ENCODE measurements at places on chromosomes 13 and 19.

DNA sequence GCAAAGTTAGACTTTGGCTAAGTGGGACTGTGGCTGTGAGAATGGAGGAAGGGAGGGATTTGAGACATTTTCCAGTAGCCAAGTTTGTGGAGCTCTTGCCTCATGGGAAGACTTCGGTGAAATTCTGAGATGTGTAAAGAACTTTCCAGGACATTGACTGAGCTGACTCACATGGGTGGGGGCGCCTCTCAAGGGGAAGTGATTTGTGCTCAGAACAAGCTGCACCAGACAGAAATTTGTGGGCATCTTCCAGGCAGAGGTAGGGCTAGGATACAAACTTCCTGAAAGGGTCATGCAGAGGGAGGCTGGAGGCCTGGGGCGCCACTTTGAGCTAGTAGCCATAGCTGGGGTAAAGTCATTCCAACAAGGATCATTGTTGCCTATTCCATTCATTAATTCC, 9.8 kb upstream of the SIGLEC10 start:
- no peak for DNase-seq

GRCh38 chr13:112680741-112681360, 9.0 kb upstream of the ATP11A start:
- no peak for DNase-seq

DNA sequence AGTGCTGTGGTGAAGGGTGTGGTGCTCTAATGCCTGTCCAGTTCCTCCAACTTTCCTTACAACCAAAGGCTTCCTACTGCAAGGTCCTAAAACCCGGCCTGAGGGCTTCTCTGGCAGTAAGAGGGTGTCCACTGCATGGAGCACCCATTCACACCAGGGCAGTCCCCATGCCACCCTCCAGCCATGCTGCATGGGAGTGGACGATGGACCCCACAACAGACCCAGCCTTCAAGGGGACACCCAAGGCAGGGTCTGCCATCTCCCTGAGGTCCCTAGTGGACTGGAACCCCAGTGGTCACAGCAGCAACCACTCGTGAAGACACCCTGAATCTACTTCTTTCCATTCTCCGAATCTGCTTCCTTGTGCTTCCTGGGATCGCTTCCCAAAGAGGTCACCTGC, 117.6 kb upstream of the SOX1 start:
- DNase-seq, result no peak

- no peak for DNase-seq
Measured at GRCh38 chr13:46520166-46520565, 32.8 kb upstream of the LRCH1 start.

GRCh38 chr13:100131863-100132574, 43.1 kb downstream of the PCCA start:
- DNase-seq, result no peak
